ENCODE measurements at places on chromosomes 2 and 18.

GRCh38 chr2:144256996-144257707, 262.8 kb downstream of the ZEB2 start:
- no peak for DNase-seq

DNA sequence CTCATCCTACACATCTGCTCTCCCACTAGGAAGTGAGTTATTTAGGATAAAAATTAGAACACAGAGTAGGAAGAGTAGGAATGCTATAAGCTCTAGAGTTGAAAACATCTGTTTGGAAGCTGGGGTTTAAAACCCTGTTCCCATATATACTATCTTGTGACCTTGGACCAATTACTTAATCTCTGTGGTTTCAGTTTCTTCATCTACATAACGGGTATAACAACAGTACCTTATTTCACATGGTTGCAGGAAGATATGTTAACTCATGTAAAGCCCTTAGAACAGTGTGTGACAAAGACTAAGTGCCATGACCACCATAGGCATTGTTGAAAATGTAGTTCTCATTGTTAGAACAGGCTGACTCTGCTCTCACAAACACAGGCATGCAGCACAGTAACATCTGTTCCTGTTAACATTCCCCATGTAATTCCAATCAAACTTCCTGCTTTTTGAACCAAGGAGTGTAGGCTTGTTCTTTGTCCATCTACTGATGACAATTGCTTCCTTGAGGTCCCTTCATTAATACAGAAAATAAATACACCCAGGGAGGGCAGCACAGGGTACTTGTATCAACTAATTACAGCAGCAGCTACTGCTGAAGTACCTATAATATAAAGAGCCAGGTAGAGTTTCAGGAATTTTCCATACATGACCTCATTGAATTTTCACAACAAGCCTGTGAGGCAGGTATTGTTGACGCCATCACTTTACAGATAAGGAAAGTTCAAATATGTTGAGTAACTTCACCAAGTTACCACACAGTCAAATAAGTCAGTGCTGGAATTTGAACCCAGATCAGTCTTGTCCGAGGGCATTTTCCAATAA, 204.2 kb downstream of the L3MBTL4 start:
- DNase-seq = no peak

DNA sequence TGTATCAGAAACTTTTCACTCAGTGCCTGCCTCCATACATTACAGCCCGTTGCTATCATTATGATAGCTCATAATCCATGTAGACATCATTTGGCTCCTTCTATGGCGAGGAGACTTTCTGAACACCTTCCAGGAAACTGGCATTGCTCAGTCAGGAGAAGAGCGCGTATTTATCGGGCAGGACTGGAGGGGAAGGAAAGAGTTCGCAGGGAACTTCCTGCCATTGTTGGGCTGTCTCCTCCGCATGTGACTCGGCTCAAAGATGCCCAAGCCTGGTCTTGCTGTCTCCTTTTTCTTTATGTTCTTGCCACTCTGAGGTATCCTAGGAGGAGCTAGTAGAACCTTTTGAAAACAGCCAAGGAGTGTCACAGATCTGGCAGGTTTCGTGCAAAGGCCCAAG, 156.8 kb downstream of the CTIF start:
- no peak for DNase-seq

DNA sequence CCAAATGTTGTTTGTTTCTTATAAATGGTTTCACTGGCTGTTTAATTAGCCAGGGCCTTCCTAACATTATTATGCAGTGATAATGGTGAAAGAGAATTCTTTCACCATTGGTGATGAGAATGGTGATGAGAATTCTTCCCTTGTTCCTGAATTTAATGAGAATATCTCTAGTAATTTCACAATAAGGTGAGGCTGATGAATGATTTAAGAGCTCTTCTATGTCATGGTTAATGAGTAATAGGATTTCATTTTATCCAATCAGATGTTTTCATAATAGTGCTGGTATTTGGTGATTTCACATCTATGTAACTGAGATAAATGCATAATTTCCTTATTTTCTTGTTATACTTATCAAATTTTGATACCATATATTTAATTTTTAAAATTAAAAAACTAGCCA, 535.7 kb upstream of the ZEB2 start:
- DNase-seq = no peak

GRCh38 chr18:49814147-49814499, 790 bp upstream of the ACAA2 start:
- DNase-seq = peak; percentile 24

- DNase-seq = peak; percentile 21
Measured at GRCh38 chr2:233912691-233913423, 4.3 kb upstream of the TRPM8 start.

GRCh38 chr18:59950215-59950944, 50.6 kb downstream of the PMAIP1 start:
- peak; percentile 49 for DNase-seq

All from NAMALWA (cell line).